Stimulated activated CD8-positive, alpha-beta memory T cell treated with anti-CD3 and anti-CD28 coated beads, Interleukin-4, amount 100 ng/mL, for 1 hour (primary cell): ENCODE measurements at places on chromosomes 2 and 18.

GRCh38 chr2:120740765-120741524 is 5.3 kb downstream of the GLI2 start:
- no peak for DNase-seq

GRCh38 chr2:168439536-168439935 is 16.5 kb upstream of the CERS6 start:
- no peak for DNase-seq

- DNase-seq = no peak
These were observed 183.5 kb downstream of the PAX3 start for GRCh38 chr2:222115296-222115695.

GRCh38 chr2:133157141-133157540 is 411.1 kb downstream of the NCKAP5 start:
- no peak for DNase-seq

DNA sequence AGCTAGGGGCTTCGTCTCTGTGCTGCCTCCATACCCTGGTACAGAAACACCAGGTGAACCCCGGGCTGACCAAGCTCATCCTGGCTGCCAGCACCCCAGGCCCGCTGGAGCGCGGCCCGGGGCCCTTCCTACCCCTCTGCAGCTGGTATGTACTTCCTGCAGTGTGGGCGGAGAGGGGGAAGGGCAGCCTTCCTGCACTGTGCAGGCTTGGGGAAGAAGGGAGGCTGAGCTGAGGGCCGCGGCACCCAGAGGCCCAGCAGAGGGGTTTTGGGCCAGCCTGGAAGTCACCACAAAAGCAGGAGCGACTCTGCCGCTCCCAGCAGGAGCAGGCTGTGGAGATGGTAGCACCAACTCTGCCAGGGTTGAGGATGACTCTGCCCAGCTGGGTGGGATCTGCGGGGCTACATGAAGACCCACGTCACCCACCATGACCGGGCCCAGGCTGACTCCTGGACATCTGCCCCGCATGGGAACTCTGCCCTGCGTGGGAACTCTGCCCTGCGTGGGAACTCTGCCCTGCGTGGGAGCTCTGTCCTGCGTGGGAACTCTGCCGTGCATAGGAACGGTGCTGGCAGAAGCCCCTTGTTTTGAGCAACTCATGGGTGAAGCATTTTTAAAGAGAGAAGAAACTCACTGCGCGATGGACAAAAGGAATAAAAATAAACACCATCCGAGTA is 273.3 kb downstream of the NDUFA10 start:
- no peak for DNase-seq

GRCh38 chr18:46071653-46072375 is at the start of gene PSTPIP2:
PSTPIP2 (minus strand) TSS chr18:46072260; CDS start chr18:46072188, 72 bp downstream.
- peak; percentile 43 for DNase-seq

DNA sequence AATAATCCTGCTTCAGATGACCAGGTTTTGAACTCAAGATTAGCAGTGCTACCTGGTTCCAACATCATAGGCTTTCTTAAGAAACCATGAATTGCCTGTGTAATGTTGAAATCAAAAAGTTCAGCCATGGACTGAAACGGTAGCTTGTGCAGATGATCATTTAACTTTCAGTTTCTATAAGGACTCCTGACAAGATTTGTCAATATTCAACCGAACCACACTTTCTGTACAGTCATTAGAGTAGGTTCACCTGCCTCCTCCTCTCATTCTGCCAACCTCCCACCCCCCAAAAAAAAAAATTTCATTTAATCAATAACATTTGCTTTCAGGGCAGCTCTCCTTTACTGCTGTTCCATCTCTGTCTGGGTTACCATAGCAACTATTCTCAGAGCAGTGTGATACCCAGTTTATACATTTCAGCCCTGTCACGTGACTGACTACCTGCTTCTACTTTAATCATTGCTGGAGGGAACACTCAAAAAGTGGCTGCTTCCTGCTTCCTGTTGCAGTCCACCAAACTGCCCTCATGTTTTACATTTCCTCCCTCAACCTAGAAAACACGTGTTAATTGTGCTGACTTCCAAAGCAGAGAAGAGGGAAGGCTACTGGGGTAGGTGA is 275.5 kb downstream of the SS18 start:
- no peak for DNase-seq

DNA sequence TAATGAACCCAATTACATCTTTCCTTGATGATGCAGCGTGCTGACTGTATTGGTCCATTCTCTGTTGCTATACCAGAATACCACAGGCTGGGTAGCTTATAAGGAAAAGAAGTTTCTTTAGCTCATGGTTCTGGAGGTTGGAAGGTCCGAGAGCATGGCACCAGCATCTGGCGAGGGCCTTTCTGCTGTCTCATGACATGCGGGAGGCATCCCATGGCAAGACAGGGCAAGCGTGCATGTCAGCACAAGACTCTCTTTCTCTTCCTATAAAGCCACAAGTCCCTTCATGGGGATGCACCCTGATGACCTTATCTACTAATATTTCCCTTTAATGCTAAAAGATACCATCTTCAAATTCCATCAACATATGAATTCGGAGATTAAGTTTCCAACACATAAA is 122.8 kb upstream of the FHL2 start:
- DNase-seq = no peak

DNA sequence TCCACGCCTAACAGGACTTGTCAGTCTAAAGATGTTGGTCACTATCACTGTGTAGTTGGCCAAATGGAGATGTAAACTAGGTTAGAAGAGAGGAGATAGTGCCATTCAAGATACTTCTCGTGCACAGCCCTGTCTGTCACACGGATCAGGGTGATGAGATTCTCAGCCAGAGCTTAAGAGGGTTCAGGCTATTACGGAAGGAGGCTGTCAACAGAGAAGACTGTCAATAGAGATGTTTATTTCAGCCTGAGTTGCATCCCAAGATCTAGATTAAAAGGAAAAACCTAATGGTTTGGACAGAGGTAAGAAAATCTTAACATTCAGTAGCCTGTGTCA is 83.4 kb downstream of the AAK1 start:
- no peak for DNase-seq

DNA sequence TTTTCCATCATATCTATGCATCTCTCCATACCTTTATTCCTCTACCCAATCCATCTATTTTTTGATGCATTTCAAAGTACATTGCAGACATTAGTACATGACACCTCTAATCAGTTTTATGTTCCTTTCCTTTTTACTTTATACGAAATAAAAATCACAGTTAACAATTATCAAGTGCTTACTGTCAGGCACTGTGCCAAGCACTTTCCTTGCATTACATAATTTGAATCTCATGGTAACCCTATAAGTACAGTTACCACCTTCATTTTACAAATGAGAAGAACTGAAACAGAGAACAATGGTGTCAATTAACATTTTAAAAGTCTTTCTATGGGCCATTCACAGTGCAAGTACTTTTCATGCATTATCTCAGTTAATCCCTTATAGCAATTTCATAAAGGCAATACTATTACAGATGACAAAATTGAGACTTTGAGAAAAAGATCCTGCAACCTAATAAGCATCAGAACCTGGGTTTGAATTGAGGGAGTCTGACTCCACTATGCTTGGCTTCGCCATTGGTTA is 544.4 kb upstream of the TNP1 start:
- no peak for DNase-seq

GRCh38 chr2:218508299-218508698 is 59.9 kb downstream of the USP37 start:
- DNase-seq = no peak

DNA sequence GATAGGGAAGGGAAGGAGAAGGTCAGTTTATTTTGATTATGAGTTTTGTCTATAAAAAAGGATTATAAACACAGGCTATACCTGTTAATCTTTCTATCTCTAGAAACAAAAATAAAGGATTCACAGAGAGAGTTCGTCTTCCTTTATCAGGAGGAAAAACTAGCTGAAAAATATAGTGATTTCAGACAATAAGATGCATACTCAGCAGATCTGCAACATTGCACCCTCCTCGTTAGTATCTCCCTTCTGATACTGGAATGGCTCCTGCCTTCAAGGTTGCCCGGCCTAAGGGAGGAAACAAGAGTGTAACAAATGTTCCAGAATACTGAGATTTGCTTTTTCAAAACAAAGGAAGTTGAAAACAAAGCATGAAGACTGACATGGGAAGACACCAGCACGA is 48.7 kb upstream of the LRATD1 start:
- no peak for DNase-seq

DNA sequence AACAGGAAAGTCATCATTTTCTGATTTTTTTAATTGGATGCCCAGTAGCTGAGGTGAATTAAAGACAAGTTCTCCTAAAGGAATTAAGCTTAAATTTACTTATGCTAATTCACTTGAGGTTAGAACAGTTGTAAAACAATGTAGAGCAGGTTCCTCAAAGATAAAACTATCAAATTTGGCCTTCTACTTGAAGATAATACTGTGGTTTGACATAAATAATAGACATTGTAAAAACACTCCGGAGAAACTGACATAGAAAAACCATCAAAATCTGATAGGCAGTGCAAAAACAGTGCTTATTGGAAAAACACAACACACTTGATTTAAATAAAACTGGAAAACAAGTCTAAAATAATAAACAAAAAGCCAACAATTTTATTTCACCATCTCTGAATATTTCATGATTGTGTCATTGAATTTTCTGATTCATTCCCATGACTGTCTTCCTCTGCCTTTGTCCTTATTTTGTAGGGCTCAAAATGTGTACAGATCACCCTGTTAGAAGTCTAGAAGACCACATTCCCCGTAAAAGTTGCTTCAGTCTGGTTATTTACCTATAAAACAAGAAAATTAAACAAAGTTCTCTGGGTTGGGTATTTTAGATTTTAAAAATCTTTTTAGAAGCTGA is 28.3 kb upstream of the SLC40A1 start:
- DNase-seq = no peak

DNA sequence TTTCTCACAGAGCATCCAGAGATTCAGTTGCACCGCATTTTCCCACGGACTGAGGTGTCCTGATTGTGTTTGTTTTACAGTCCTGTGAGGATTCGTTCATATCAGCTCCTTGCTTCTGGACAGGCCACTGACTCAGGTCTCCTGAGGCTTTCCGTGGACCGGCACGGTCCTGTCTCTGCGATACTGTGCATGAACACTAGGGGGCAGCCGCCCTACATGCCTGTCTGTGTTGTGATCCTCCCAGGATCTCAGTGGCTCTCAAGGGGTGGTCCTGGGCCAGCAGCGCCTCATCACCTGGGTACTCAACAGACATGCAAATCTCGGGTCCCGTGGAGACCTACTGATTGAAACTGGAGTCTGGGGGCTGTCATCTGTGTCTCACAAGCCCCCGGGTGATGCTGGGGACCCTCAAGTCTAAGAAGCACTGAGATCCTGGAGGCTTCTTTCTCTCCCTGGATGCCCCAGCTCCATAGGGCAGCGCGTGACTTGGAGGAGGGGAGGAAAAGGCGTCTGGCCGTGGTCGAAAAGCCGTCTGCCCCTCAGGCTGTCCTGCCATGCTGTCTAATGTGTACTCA is 28.9 kb downstream of the IL1R2 start:
- DNase-seq = peak; percentile 67

- no peak for DNase-seq
These were observed 382.6 kb downstream of the CDH2 start for GRCh38 chr18:27794181-27794926.

DNA sequence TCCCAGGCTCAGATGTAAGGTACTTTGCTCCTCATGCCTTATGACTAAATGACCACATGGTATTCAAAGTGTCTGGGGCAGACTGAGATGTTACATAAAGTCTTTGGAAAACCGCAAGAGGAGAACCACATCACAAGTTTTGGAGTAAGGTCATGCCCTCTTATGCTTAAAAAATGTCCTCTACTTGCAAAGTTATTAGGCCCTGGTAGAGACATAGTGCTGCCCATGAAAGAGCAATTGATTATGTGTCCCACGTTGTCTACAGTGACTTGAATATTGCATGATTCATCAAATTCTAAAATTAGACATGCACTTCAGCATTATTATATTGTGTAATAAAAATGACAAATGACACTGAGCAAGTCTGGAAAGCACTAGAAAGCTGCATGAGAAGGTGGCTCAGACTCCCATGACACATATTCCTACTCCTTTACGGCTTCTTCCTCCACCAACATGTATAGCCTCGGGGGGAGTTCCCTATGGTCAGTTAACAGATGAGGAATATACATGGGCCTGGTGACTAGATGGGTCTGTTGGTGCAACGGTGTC is 602.6 kb upstream of the VRK2 start:
- no peak for DNase-seq

DNA sequence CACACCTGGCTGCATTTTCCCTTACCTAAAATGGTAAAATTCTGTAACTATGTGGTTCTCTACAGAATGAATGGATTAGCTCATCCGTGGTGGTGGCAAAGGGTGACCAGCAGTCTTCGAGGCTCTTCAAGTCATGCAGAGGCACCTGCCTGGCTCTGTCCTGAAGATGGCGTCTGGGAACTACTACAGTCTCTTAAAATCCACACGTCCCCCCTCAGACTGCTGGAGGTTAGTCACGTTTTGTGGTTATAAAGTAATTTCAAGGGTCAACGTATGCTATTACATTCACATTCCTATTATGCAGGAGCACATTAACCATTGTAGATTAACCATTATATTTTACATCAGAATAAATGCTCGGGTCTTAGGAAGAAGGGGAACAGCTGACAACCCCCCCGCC is 616.7 kb downstream of the GALR1 start:
- DNase-seq = no peak

DNA sequence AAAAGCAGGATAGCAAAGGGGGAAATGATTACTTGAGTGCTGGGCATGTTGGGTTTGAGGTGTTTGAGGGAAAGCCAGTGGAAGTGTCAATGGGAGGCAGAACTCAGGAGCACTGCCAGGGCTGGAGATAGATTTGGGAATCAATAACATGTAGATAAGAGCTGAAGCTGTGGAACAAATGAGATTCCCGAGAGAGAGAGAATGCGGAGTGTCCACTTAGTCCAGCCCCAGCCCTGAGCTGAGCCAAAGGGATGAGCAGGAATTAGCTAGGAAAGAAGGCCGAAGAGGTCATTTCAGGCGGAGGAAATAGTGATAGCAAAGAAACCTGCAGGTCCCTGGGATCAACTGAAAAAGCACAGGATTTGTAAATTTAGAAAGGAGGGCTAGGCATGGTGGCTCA is 21.2 kb upstream of the YES1 start:
- DNase-seq = no peak

DNA sequence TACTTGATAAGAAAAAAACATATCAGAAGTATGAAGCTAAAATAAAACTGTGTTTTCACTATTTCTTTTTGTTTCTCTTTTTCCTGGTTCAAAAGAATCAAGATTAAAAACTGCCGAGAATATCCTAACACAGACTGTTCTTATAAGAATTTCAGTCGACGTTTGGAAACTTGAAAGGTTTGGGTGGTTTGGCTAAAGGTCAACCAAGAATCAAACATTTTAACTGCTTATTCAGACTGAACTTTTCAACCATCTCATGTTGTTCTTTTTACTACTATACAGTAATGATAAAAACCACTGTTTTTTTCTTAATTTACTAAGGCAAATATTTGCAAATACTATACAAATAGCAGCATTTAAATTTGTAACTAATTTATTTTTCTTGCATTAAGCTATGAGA is 308.5 kb upstream of the TFPI start:
- DNase-seq = no peak

DNA sequence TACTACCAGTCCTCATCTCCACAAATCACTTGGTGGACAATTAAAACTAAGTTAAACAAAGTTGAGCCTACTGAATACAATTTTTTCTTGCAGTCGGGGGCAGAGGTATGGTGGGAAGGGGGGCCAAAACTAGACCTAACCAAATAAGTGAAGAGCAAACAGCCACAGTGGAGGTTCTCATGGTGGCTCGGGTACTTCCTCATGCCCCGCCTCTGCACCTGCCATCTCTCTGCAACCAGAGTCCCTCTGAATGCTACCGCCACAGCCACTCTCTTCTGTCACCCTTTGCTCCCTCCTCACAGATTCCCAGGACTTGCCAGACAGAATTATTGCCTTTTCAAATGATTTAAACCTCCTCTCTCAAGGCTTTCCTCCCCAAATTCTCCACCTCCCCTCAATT is 204.2 kb downstream of the TMEM247 start:
- no peak for DNase-seq

GRCh38 chr2:54161660-54162424 is 46.4 kb downstream of the ACYP2 start:
- DNase-seq = no peak
